ENCODE measurements at places on chromosomes 2 and 18.

DNA sequence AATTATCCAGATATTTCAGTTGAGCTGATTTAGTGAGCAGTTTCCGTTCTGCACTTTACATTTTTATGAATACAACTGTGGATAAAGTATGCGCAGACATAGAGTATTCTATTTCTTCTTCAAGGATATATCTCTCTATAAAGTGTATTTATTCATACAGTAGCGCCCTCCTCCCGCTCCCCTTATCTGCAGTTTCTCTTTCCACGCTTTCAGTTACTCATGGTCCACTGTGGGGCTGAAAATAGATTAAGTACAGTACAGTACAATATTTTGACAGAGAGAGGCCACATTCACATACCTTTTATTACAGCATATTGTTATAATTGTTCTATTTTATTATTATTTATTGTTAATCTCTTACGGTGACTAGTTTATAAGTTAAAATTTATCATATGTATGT is 19.7 kb upstream of the FHL2 start:
- no peak for DNase-seq

DNA sequence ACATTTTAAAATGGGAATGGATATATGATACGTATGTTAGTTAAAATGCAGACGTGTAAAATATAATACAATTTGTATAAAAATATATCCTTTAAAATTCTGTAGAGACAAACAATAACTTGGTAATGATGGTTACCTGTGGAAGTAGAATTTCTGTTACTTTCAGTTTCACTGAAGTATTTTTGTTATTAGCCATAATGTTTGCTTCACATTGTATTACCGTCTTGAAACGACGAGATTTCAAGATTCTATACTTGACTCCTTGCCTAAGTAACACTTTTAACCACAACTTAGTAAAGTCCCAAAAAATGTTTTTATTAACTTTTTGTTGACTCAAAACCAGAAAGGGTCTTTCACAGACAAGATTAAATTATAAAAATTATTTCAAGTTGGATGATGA is 488.3 kb upstream of the VRK2 start:
- no peak for DNase-seq

GRCh38 chr2:12685145-12685544 is 31.6 kb upstream of the TRIB2 start:
- DNase-seq = no peak

- DNase-seq = no peak
These were observed 331.9 kb downstream of the LRRTM1 start for GRCh38 chr2:79972661-79973060.

Measured in ACHN (cell line).